ENCODE measurements at places on chromosomes 2 and 18. TPM values are rescaled to one million over a fixed set of nuclear protein-coding genes. Genes with fewer than 3 reads are reported as not detected.

DNA sequence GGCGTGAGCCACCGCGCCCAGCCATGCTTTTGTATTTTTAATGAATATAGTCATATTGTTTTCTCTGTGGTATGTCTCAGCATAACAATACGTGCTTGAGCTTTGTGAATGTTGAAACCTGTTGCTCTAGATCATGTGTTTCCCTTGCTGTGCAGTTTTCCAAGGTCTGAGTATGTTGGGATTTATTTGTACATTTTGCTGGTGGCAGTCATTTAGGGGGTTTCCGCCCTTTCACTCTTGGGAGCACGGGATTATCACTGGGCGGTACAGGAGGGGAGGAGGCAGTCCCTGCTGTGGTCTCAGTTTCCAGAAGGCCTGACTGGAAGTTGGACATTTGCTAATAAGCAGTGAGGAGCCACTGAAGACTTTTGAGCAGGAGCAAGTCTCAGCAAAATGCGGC lies 24.9 kb upstream of the CATIP start:
- DNase-seq, result no peak

DNA sequence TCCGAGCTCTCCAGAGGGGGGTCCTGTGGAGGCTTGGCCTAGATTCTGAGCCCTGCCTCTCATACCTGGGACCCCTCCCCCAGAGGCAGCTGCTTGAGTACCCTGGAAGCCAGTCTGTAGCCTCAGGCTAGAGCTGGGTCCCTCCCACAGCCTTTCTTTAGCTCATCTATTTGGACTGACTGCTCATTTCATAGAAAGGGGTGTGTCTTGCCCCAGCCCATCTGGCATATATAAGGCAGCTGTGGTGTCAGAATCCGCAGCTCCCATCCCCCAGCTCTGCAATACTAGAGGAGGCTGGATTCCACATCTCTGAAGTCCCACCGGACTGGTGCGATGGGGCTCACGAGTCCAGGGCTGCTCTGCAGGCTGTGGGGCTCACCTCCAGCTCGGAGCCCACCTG lies 26.1 kb downstream of the MPHOSPH10 start:
- peak; percentile 52 for DNase-seq

- no peak for DNase-seq
These were observed 114.8 kb upstream of the SATB2 start for GRCh38 chr2:199572571-199572970.

- peak; percentile 30 for DNase-seq
These were observed 8.7 kb downstream of the NPPC start for GRCh38 chr2:231917280-231918066.

Gene RGPD4
- total RNA-seq, result not detected

Measured in GM23248 (cell line).